Activated gamma-delta T cell treated with Interleukin-2 at 50 U/mL for 16 hours (primary cell): ENCODE measurements at places on chromosomes 1 and 21.

GRCh38 chr1:184513421-184513820 lies 126.6 kb downstream of the C1orf21 start:
- DNase-seq = no peak

DNA sequence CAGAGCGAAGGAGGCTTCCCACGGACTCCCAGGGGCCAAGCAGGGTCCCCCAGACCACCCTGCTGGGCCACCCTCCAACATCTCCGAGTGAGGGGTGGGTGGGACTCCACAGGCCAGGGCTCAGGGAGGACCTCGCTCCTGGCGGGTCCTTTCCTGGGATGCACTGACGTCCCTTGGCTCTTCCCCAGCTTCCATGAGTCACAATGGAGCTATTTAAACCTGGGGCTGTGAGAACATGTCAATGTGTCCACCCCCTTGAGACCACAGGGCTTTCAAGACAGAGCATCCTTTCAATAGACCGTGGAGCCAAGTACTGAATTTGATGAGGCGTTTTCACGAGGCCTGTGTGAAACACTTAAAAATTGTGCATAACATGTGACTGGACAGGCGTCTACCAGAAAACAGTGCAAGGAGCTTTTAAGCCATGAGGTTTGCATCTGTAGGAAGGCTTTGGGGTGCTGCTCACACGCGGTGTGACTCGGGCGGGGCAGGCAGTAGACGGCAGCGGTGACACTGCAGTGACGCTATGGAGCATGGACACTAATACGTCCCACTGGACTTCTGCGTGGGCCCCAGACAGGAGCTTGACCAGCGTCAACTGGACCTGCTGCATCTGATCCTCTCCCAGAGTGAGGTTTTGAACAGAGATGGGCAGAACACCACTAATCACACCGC lies 24.1 kb upstream of the NPHP4 start:
- no peak for DNase-seq

- DNase-seq = no peak
Observed at GRCh38 chr1:227910511-227911153, 37.1 kb downstream of the WNT9A start.

DNA sequence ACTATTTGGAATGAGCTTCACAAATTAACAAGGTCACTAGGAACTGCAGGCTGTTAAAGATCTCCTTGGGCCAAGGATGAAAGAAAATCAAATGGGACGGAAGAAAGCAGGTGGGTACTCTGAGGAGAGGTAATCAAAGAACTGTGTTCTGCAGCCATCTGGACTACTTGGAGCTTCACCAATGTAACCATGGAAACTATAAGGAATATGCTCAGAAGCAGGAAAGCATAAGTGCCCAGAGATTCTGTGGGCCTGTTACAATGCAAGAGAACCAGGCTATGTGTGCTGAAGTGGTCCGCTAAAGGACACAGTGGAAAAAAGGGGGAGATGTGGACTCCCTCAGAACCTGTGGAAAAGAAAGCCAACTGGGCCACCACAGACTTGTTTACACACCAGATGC lies 238.5 kb downstream of the PTGER3 start:
- no peak for DNase-seq

DNA sequence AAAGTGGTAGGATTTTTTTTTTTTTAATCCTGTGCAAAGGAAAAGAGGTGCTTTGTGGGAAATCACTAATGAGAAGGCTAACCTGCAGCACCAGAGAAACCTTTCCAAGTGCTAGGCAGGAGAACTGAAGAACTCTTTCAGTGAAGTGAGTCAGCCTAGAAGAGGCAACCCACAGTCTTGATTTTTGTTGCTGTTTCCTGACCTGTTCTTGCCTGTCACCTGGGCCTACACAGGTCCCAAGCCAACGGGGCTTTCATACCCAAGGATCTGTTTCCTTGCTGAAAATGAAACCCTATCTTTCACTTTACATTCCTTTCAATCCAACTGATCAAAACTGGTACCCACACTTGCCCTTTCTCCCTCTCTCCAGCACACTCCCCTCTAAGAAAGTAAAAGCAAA lies 7.1 kb upstream of the IKBKE start:
- no peak for DNase-seq

- DNase-seq = no peak
Observed at GRCh38 chr1:178344513-178345091, 152.2 kb downstream of the CLEC20A start.

GRCh38 chr1:241485554-241485992 lies 34.0 kb downstream of the FH start:
- no peak for DNase-seq

DNA sequence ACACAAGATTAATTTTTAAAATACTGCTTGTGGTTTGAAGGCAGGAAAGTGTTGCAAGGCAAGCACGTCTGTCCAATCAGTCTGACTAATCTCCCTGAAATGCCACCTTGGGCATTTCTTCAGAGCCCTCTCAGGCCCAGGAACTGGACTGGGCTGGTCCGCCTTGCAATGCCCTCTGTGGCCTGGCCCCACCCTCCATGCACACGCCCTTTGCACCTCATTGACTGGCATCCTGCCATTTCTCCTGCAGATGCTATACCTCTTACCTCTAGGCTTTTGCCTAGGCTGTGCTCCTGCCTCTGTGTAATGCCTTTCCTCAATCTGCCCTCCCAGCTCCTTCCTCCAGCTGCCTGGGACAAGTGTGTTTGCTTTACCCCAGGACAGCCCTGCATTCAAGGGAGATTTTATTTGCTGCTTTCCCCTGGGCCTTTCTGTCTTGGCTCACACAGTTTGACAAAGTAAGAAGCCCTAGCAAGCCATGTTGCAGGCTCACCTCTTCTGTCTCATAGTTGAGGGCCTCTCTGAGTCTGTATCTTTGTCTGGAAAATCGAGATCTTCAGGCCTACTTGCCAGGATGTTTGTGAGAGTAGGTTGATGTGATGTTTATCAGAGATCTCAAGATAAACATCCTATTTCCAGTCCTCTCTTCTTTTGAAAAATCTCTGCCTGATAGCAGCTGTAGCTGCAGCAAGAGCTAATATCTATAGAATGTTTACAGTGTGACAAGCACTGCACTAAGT lies 149.2 kb upstream of the JUN start:
- no peak for DNase-seq

- no peak for DNase-seq
Observed at GRCh38 chr1:94875794-94876193, 51.1 kb downstream of the CNN3 start.

DNA sequence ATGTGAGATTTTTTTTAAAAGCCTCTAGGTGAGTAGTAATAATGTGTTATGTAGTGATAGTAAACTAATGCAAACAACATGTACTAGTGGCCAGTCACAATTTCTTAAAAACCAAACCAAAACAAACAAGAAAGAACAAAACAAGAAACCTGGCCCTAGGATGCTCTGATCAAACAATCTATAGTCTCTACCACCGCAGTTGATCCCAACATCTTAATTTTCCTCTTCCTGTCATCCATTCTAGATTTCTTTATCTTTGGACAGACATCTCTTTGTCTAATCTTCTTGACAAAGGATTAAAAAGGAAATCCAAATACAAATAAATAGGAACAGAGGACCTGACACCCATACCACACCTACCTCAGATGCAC lies 188.2 kb upstream of the ADAMTS5 start:
- no peak for DNase-seq

GRCh38 chr1:198157847-198158725 lies 1.3 kb downstream of the NEK7 start:
- DNase-seq = peak; percentile 9

GRCh38 chr1:230575886-230576500 lies 66.3 kb upstream of the COG2 start:
- DNase-seq = no peak

DNA sequence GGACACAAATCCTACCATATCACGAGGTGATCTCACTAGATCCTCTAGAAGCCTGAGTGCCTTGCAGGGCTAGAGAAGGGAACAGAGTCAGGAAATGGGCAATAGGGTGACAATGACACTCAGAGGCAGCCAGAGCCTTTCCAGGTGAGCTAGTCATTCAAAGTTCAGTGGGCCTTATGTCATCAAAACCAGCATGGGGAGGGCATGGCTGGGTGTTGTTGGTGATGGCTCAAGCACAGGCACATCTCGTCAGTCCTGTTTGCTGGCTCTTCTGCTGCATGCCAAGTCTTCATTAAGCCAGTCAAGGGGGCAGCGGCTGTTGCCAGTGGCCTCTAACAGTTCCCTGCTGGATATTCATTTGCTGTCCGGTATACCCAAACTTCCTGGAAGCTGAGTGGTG lies 99.6 kb upstream of the USP24 start:
- no peak for DNase-seq

DNA sequence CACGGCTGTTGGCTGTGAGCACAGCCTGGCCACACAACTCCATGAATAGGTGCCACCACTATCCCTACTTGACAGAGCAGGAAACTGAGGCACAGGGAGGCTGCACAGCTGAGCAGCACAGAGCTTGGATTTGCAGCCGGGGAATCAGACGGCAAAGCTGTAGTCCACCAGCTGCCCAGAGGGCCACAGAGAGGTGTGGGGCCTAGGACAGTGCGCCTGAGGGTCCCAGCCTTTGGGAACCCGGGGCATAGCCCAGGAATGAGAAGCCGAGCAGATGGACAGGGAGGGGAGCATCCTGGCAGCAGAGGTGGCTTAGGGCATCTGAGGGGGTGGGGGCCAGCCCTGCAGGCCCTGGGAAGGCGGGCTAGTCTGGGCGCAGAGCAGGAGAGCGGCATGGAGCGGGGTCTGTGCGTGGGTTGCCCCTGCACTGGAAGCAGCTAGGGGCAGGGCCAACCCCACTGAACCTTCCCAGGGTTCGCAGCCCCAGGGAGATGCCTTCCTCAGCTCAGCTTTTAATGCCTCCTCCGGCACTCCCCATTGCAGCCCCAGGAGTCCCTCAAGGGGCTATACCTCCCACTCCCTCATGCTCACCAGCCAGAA lies 46.2 kb upstream of the COL18A1 start:
- DNase-seq = no peak

GRCh38 chr1:41413748-41414281 lies 52.6 kb downstream of the FOXO6 start:
- DNase-seq = no peak

- no peak for DNase-seq
Observed at GRCh38 chr1:40796939-40797667, 13.5 kb downstream of the KCNQ4 start.

DNA sequence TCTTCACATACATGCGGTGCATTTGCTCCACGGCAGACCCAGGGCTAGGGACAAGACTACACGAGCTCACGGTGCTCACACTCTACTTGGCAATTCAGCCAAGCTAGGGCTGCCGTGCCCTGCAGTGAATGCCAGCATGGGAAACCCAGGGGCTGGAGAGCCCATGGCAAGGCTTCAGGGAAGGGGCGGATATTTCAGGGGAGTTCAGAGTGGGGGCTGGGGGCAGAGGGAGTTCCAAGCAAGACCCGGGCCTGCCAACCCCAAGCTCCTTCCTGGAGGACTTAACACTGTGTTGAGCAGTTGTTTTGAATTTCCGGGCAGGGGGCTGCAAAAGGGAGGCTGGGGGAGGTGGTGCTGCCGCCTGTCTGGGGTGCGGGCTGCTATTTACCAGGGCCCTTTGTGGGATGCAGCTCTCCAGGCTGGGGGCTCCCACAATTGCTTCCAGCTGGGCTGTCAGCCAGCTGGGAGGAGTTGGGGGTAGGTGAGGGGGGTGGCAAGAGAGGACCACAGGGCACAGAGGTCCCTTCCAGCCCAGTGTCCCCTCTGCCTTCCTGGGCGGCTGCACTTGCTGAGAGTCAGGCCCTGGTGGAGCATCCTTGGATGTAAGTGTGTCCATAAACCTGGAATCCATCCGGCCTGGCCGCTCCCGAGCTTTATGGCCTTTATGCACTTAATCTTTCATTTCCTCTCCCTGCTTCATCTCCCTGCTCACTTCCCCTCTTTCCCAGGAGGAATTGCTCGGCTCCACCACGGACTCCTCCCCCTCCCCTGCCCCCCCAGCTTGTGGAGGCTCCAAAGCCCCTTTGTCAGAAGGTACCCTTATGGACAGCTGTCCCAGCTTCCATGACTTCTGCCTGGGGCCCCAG lies 55.8 kb upstream of the SSBP3 start:
- no peak for DNase-seq

- no peak for DNase-seq
Observed at GRCh38 chr21:42663860-42664535, 10.6 kb downstream of the PDE9A start.

DNA sequence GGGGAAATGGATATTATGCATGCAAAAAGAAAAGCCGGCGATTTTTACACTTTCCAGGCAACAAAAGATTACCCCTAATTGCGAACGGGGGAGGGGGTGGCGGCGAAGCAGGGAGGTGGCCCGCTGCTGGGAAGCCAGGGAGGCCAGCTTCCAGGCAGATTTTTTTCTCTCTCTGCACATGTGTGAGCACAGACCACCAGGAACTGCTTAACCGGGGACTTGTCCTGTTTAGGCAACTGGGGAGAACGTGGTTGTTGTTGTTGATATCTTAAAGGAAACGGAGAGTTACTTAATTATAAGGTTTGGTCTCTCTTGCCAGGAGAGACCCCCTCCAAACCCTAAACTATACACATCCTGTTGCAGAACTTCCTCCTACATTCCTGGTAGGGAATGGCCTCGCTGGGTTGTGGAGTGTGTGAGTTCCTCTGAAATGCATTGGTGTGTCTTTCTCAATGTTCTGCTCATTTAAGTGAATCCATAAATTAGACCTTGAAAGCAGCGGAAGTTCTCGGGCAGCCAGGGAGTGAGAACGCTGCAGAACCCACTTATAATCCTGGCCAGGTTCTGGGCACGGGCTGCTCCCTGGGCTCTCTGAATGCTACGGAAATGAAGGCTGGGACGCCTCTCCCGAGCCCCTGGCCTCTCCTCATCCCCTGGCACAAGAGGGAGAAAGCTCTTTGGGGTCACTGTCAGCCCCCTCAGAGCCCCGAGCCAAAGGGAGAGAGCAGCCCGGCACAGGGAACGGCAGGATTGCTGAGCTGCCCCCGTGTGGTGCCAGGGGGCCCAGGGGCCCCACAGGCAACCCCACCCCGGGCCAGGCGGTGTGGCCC lies 250.0 kb downstream of the FOXD2 start:
- no peak for DNase-seq

DNA sequence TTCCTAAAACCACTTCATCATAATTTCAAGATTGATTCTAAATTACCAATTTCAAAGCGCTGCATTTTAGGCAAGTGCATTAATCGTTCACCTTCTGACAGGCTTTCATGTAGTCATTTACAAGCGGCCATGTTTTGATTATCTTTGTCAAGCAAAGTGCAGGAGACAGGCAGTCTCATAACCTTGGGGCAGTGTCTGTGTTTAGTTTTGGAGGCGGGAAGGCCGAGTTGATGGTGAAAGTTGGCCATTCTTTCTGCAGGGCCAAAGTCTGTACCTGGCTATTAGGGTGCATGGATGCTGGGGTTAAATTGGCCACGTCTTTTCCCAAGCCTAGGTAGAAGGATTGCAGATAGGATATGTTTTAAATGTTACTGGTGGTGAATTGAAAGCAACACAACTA lies 2.9 kb downstream of the AGPAT3 start:
- no peak for DNase-seq

- no peak for DNase-seq
Observed at GRCh38 chr21:40845441-40845995, 1.4 kb downstream of the DSCAM start.
